ENCODE measurements at places on chromosomes 7 and 10. TPM values are rescaled to one million over a fixed set of nuclear protein-coding genes. Genes with fewer than 3 reads are reported as not detected.

PARD3 gene
- total RNA-seq = 47.0 TPM

SPACDR gene
- total RNA-seq = 1.0 TPM

KLF14 gene
- total RNA-seq = not detected

VPS37D gene
- total RNA-seq = not detected

IFIT1 gene
- 21.5 TPM for total RNA-seq

GRCh38 chr10:3980660-3981059 lies 195.7 kb upstream of the KLF6 start:
- DNase-seq = no peak

DNA sequence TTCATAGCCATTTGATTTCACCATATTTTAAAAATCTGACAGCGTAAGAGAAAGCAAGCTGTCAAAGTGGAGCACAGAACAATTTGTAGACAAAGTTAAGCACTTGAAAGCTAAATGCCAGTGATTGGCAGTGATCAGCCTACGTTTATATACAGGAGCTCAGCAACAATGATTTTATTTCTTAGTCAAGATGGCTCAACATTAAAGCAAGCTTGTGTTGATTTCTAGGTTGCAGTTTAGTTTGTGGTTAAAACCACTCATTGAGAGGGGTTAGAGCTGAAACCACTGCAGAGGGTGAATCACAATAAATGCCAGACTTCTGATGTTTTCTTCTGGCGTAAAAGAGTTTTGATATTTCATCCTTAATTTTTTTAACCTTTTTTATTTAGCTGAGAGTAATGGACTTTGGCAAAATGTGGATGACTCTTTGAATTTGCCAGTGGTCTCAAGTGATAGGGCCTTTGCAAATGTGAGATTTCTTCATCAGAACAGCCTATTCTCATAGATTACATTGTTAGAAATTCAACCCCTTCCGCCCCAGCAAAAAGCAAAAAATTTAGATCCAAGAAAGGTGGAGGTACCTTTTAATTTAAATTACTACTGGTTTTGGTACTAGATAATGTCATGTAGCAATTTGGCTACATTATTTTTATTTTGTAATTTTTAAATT lies 73.8 kb downstream of the SHOC2 start:
- no peak for DNase-seq

DNA sequence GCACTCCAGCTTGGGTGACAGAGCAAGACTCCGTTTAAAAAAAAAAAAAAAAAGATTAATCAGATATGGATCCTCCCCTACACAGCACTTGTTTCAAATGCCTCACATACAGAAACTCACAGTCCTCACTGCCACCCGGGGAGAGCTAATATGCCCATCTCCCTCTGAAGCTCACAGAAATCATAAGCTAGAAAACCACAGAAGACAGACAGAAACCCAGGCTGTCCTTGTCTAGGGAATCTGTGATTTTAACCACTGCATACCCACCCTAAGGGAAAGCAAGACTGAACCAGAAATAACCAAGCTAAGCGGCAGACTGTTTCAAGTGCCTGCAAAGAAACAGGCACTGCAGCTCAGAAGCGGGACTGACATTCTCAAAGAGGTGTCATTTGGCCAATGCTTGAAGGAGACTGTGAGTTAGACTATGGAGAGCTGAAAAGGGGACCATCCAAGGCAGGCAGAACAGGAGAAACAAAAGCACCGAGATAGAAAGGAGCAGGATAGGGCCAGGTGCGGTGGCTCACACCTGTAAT lies 37.6 kb downstream of the SLC37A3 start:
- DNase-seq = no peak

DNA sequence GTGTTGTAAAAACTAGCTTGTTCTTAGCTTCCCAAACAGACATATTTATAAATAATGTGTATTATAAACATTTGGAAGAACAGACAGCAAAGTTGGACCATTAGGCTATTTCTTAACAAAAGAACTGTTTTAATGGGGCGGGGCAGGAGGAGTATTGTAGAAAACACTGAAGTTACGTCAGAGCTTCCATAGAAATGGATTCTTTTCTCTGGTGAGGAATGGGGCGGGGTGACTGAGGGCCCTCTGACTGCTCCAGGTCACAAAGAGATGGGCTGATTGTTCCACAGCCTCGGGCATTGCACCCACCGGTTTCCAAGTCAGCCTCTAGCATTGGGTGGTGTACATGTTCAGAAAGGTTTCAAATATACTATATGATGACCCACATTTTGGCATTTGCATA lies 36.8 kb upstream of the ADAM12 start:
- no peak for DNase-seq

DNA sequence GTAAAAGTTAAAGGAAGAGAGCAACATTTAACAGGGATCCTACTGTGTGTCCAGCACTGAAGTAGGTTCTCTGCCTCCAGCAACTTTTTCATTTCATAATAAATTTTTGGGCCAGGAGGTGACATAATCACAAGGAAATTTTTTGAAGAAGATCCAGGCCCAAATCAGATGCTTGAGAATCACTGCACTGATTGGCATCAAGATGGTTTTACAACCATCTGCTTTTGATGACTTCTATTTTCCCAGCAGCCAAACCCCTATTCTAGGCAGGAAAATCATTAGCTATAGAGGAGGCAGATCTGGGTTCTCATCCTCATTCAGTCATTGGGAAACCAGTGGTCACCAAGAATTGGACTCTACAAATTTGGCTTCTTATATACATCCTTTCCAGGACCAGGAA lies 79.0 kb downstream of the ARL4A start:
- DNase-seq = no peak
